CD4-positive, alpha-beta T cell (primary cell): ENCODE measurements at places on chromosomes 1 and 21.

GRCh38 chr1:66850989-66851388 lies 49.9 kb upstream of the INSL5 start:
- DNase-seq: no peak

GRCh38 chr1:92915547-92915946 lies 45.7 kb downstream of the DIPK1A start:
- DNase-seq: no peak

DNA sequence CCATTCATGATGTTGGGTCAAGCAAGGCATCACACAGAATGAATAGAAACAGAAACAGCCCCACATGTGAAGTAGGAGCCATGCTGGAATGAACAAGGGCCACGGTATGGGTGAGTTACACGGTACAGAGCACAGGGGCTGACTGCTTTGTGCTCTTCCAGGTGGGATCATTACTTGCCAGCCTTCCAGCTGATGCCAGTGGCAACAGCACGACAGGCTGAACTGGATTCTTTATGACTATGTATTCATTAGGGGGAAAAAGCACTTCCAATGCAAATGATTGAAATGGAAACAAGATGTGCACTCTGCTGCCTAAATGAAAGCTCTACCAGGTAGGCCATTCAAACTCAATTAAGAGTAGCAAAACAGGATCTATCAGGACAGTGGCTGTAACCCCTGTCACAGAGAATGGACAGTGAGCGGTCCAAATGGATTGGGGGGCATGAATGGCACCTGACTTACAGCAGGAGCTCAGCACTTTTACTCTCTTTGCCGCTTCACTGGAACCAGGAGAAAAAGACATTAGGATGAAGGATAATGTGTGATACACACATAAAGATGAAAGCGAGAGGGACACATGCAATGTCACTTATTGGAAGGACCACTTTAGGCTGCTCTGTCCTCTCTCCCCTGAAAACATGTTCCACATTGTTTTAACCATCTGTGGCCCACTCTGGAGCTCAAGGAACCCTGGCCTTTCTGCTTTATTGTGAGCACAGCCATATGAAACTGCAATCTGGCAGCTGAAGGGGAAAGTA lies 23.4 kb upstream of the IRF2BP2 start:
- DNase-seq: no peak

DNA sequence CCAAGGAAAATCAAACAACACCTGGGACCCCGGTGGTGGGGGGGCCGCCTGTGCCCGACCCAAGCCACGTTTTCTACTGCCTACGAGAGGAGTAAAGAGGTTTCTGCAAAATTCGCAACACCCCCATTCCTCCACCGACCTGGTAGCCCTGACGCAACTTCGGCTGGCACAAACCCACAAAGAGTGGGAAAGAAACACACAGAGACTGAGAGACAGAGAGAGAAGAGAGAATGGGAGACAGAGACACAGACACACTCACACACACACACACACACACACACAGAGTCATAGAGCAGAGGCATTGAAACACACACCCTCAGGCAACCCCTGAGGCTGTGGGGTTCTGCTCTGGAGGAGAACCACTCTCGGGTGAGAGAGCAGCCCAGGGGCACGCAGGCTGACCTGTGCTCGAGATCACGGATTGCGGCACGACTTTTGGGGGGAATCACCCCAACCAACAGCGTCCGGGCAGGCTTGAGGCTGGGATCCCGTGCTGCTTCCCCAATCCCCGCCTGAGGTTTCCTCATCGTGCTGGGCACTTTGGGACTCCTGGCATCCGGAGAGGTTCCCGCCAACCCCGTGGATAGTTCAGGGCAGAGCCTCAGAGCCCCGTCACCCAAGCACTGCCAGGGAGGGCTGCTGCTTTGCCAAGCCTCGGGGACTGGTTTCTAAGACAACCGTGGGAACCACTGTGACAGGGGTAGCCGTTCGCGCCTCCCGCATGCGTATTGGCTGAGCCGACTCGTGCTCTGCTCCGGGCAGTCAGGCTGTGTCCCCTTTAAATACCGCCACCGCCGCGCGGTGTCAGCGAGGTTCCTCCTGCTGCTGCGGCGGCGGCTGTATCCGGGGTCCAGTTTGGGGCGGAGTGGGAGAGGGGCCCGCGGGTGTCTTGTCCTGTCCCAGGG lies 682.4 kb upstream of the TPTE start:
- no peak for DNase-seq
